NCI-H1436 (cell line): ENCODE measurements at places on chromosomes 4 and X.

DNA sequence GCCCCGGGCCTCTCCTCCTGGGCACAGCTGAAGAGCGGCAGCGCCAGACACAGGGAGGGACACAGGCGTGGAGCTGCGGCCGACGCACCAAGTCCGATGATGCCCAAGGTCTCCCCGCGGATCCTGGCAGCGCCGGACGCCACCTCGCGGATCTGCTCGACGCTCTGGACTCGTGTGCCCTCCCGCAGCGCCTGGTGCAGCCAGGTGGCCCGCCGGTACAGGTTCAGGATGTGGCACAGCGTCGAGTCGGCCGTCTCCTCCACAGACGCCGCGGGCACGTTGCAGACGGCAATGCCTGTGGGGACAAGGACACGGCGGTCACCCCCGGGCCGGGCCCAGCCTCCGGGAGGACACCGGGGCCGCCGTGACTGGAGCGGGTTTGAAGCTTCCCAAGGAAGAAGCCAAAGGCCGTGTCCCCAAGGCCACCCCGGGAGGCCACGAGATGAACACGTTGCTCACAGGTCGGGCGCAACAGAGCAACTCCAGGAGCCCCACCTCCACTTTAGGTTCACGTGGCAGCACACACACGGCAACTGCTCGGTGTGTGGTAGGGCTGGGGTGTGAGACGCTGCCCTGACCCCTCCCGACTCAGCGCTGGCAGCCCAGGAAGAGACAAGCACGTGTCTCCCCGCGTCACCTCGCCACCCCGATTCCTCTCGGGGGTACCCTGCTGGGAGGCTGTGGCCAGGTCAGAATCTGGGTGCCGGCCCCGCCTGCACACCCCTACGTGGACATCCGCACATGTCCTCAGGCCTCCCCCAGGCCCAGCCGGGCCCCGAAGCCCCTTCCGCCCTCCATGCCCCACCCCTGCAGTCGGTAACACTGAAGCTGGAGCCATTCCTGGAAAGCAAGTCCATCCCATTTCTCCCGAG, 23.4 kb downstream of the CTBP1 start:
- DNase-seq: no peak

GRCh38 chr4:30725562-30725961, 5.4 kb downstream of the PCDH7 start:
- no peak for DNase-seq

GRCh38 chr4:5220028-5220427, 168.7 kb downstream of the STK32B start:
- DNase-seq: no peak

- no peak for DNase-seq
Measured at GRCh38 chr4:112379306-112379705, 82.1 kb downstream of the ALPK1 start.

- DNase-seq: no peak
Measured at GRCh38 chrX:47743504-47743903, 84.5 kb upstream of the UXT start.

DNA sequence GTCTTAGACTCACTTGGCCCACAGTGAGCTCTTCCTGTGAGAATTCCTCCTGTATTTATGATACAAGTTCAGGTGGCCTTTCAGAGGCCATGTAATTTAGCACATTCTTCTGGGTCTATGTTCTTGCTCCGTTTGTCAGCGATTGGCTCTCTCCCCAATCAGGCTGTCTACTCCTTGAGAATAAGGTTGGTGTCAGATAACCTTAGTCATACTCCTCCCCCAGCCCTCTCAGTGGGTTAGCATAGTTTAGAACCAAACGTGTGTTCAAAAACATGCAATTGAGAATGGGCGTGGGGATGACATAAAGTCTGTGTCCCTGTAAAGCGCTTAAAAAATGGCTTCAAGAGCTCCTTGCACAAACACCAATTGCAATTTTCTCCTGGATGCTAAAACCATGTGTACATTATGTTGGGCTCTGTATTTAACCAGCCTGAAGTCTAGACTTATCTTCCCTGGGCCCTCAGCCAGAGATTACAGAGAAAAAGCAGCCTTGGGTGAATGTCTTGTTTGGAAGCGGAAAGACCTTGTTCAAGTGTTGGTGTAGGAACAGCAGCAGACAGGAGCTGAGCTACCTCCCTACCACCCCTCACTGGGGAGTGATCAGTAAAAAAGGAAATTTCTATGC, 9.9 kb upstream of the CT47C1 start:
- no peak for DNase-seq

DNA sequence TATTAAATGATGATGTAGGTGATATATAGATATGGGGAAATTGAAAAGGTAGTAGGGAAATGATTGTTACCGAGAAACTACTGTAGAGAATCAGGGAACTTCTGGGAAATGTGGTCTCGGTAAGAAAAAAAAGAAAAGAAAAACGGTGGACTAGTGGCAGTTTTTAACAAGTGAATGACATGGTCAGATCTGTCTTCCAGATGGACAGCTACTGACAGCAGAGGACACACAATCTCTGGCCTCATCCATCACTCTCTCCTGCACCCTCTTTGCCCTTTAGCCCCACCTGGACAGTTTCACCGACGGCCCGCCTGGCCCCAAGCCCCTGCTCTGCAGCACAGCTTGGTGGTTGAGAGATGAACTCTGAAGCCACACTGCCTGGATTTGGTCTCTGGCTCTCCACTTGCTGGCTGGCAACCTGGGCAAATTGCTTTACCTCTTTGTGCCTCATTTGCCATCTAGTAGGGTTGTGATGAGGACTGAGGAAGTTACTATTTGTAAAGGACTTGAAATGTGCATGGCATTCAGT, 23.4 kb downstream of the RBM47 start:
- DNase-seq: no peak

GRCh38 chr4:156242390-156242789, 288.7 kb upstream of the CTSO start:
- no peak for DNase-seq

GRCh38 chrX:150621652-150622051, 53.2 kb downstream of the MTM1 start:
- DNase-seq: no peak

- DNase-seq: peak; percentile 48
Measured at GRCh38 chrX:108439426-108439942, at the start of gene COL4A5. TSS of gene COL4A5 (plus strand) at chrX:108439838. CDS start at chrX:108440126, 288 bp downstream.

DNA sequence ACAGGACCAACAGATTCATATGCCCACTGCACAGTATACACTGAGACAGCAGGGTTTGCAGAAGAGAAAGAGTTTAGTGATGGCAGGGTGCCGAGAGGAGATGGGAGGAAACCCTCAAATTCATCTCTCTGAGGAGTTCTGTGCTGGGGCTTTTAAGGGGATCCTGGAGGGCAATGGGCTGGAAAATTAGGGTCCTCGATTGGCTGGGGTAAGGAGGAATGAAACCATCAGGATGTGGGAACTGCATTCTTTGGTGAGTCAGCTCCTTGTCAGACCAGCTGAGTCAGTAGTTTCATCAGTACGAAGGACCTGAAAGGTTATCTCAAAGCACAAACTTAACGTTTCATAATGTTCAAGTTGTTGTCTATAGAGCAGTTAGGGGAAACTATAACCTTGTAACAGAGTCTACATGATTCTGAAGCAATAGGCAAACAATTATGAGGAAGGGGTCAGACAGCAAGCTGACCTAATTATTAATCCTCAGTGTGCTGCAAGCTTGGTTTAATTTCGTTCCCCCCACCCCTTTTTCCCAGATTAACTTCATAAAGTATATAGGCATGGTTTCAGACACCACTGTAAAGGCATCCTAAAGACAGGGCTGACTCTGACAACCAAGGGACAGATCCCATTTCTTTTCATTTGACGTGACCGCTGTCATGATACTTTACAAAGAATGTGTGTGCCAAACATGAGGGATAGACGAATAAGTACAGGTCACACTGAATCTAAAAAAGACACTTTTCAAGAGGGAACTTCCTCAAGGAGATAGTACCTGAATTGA, 1.5 kb upstream of the MSMO1 start:
- DNase-seq: no peak

DNA sequence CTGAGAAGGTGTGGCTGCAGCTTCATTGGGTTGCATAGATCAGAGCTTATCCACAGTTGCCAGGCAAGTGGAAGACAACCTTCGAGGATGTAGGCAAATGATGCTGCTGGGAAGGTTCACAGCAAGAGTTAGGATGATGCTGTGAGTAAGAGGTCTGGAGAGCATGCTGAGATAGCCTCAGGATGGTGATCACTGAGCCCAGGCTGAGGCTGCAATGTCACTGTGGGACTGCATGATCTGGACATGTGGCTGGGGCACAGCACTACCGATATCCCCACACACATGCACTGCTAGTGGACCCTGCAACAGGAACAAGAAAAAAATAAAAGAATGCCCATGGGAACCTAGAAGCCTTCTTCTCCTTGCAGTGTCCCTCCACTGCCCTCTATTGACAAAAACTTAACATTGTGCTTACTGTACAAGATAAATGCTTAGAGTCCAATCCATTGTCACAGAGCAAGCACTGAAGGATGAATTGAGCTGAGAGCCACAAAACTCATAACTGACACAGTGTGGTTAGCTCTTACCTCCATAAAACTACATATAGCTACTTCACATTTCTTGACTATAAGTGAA, 105.6 kb downstream of the CNKSR2 start:
- DNase-seq: peak; percentile 47

DNA sequence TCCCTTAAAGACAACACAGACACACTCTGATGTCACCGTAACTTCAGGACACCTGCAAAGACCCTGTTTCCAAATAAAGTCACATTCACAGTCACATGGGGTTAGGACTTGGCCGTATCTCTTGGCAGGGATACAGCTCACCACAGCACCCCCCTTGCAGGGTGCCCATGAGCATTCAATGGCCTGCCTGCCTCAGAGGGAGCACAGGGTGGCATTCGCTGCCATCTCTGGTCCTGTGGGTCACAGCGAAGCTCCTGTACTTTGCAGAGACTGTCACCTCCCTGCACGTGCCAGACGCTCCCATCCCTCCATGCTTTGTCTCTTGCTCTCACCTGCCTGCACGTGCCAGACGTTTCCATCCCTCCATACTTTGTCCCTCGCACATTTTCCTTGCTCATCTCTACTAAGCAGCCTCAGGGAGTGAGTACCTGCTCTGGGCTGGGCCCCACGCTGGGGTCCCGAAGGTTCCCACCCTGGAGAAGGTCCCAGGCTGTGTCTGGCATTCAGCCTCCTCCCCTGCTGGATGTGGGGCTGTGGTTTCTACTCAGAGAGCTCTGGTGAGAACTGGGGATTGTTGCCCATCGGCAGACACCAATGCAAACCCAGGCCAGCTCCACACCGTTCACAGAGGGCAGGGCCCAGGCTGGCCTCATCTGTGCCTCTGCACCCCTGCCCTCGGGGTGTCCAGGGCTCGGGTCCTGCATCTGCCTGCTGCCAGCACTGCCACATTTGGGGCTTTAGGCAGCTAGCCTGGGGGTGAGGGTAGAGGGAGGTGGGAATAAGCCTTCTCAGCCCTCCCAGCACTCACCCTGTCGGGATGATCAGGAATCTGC, 15.8 kb downstream of the HTRA3 start:
- no peak for DNase-seq

GRCh38 chr4:47533689-47534347, 48.7 kb downstream of the ATP10D start:
- DNase-seq: no peak

GRCh38 chr4:82802911-82803310, 4.3 kb upstream of the SCD5 start:
- no peak for DNase-seq

DNA sequence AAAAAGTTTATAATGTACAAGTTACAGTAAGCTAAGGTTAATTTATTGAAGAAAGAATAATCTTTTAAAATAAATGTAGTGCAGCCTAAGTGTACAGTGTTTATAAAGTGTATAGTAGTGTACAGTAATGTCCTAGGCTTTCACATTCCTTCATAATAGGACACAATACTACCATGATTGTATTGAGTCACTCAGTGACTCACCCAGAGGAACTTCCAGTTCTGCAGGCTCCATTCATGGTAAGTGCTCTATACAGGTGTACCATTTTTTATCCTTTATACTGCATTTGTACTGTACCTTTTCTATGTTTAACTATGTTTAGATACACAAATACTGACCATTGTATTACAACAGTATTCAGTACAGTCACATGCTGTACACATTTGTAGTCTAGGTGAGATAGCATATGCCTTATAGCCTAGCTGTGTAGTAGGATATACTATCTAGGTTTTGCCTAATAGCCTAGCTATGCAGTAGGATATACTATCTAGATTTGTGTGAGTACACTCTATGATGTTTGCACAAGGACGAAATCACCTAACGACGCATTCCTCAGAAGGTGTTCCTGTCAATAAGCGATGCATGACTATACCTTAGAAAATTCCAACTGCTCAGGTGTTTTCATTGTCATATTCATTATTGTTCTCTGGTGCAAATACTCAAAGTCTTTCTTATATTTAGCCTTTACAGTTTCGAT, 5.5 kb upstream of the TMEM255A start:
- no peak for DNase-seq

- no peak for DNase-seq
Measured at GRCh38 chr4:86894455-86894854, 2.2 kb upstream of the C4orf36 start.

DNA sequence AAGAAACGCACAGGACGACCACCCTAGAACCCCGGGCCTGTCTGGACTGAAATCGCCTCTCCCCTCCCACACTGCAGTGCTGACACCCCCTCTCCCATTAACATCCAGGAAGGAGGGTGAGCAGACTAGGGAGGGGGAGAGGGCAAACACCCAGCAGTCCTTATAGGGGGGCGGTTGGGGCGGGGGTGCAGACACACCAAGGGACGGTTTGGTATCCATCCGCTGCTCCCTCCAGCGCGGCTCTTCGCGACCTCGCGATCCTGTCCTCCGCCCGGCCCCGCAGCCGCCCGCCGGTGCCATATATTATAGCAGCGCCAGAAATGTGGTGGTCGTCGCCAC, 411 bp upstream of the GPRASP1 start:
- no peak for DNase-seq

DNA sequence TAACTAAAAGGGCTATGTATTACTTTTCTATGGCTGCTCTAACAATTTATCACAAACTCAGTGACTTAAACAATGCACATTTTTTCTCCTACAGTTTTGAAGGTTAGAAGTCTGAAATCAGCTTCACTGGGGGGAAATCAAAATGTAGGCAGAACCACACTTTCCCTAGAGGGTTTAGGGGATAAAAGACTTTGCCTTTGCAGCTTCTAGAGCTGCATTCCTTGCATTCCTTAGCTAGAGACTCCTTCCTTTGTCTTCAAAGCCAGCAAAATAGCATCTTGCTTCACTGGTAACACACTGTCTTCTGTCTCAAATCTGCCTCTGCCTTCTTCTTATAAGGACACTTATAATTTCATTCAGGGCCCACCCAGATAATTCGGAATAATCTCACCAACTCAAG, 152.4 kb upstream of the SPIN4 start:
- DNase-seq: no peak

DNA sequence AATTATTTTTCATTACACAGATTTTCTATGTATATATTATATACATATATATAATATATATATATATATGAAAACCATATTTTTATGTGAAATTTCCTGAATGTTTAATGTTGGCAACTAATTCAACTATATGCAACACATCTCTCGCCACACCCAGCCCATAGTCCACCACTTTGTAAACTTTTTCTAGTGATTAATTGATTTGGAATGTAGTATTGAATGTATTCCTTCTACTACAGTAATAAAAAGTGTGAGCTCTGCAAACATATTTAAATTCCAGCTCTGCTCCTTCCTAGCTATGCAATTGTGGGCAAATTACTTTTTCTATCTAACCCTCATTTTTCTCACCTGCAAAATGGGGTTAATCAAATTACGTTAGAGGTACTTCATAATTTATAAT, 187.8 kb downstream of the TEX11 start:
- no peak for DNase-seq
